ENCODE measurements at places on chromosomes 1 and 21.

DNA sequence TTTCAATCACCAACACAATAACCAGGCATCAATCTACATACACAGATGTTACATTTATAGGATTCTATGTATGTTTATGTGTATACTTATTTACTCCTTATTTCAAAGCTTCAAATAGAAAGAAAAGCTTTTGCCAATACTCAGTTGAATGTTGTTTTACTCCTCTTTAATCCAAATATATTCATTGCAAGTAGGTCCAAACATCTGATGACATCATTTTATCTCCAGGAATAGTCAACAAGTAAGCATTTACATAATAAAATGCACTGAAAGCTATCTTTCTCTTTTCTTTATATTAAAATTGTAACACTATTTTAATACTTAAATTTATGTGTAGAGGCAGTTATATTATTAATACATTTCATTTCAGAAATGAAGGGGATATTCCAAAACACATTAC, 380.5 kb downstream of the SMYD3 start:
- DNase-seq: no peak

DNA sequence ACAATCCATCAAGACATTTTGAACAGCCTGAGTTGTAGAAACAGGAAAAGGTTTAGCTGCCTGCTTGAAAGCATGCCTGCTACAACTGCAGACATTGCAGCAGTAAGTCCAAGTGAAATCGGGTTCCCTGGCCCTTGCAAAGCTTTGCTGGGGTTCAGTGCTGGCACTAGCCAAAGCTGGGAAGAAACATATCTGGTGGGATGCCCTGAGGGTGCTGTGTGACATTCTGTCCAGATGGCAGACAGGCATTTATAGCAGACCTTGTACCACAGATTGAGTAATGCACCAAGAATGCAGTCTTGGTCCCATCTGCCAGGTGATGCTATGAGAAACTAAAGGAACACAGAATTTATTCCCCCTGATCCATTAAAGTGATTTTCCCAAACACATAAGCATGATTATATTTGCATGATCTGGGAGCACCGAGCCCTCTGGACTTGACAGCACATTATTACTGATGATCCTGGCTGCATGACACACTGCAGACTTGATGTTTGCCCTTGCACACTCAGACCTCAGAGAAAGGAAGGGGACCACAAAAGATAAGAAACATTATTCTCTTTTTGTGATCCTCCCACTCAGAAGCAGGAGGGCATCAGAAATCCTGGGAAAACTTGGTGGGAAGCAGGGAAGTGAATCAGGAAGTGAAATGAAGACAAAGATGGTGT, 223.7 kb upstream of the FAM78B start:
- no peak for DNase-seq

GRCh38 chr21:38039369-38039768, 123.1 kb upstream of the KCNJ6 start:
- DNase-seq: no peak

DNA sequence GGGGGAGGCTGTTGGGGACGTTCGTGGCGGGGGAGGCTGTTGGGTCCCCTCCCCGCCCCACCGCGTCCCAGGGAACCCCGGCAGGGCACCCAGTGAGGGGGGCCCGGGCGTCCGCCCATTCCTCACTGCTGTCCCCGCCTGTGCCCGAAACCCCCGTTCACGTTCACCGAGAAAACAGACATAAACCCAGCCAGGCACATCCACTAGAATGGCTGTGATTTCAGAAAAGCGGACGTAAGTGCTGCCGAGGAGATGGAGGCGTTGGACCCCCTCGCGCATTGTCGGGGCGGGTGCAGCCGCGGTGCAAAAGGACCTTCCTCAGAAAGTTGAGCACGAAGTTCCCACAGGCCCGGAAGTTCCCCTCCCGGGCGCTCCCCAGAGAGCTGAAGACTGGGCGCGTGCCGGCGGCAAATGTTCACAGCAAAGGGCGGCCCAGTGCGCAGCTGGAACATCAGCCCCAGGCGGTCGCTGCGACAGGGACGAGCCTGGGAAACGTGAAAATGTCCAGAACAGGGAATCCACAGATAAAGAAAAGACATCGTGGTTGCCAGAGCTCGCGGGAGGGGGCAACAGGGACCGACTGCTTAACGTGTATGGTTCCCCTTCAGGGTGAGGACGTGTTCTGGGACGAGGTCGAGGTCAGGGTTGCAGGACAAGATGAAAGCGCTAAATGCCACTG, 18.5 kb upstream of the SAMD11 start:
- peak; percentile 68 for DNase-seq

- no peak for DNase-seq
These were observed 536.6 kb upstream of the USP24 start for GRCh38 chr1:55751776-55752175.

DNA sequence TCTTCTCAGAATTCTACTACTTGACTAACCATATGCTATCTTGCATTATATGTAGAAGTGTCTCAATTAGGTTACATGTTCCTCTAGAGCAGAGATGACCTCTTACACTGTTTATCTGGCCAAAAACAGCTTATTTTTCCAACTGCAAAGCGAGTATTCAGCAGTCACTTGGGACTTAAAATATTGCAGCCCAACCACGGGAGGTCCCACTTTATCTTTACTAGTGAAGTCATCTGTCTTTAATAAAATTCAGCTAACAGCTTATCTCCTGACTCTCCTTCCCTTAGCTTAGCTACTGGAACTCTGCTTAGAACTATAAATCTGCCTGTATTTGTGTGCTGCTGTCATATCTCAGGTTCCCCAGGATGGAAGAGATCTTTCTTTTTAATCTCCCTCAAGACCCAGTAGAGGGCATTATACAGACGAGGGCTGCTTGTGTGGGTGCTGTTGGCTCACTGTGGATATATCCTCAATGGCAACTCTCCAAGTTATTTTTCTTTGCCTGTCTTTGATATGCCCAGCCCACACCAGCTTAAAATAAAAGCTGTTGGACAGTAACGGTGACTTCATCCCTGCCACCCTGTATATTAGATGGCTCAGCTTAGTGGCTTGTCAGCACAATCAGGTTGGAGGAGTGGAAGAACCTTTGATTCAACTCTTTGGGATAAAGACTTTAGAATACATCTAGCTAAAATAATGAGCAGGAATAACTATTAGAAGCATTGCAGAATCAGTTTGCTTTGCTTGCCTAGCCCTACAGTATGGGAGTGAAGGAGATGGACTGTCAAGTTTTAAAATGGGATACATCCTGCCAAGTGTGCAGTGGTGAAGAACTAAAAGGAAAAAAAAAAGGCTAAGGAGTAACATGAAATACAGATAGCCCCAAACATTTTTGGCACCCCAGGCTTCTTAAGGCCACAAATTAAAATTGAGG, 9.6 kb downstream of the ENSA start:
- DNase-seq: peak; percentile 82

- DNase-seq: peak; percentile 92
These were observed 30.6 kb downstream of the OMA1 start for GRCh38 chr1:58515794-58516401.

- no peak for DNase-seq
These were observed 62.7 kb downstream of the SYT6 start for GRCh38 chr1:114090738-114091505.

GRCh38 chr1:214492401-214493075, 58.9 kb downstream of the PTPN14 start:
- DNase-seq: no peak

DNA sequence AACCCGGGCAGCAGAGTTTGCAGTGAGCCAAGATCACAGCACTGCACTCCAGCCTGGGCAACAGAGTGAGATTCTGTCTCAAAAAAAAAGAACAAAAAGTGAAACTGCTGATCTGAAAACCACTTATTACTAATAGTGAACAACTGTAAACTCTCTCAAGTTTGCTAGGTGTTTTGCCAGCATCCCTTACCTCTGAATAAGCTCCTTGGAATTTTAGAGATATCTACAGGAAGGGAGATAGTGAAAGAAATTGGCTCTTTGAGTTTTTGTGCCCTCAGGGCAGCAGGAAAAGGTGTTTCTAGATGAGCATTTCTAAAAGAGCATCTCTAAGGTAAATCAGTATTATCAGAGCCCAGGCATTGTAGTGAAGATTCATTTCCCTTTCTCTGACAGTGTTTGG, 27.1 kb downstream of the PARK7 start:
- DNase-seq: no peak

DNA sequence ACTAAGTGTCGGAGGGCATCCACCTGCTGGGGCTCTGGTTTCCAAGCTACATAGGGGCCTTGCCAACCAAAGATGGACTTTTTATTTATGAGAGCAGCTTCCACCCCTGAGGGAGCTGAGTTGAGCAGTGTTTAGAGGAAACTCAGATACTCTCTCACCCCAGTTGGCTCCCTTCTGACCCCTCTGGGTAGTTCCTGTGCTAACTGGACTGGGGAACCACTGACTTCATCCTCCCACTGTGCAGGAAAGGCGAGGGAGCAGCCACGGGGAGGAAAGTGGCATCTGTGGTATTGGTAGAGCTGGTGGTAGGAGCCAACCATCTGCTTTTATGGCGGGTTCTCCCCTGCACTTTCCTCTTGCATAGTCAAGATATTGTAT, 70.4 kb downstream of the MPZL1 start:
- DNase-seq: no peak

DNA sequence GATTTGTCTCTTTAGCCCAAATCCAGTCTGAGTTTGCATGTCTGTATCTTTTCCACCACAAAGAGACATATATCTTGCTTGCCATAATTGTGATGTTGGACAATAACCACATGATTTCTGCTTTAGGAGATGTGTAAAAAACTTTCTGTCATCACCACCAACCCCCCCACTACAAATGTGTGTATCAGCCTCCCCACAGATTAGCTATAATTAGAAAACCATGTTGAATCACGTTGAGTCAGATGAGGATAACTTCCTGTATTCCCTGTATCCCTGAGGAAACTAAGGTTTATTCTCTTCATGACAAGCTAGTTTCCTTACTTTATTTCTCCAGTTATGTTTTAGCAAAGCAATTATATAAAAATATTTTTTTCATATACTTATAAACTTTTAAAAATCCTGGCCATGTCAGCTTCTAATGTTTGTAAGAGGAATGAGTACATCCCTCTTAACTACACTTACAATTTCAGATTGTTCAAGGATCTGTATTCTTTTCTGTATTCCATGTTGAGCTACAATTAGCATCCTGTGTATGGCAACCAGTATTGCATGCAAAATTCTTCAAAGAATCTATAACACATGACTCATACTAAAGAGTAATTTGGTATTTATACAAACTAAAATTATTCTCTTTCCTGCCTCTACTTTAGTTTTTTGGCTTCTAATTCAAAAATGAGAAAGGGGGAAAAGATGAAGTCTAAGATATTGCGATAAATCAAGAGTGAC, 143.0 kb downstream of the FMN2 start:
- DNase-seq: peak; percentile 56

GRCh38 chr1:27789540-27790041, 16.6 kb downstream of the STX12 start:
- DNase-seq: no peak
